ENCODE measurements at places on chromosomes 6 and 20. TPM values are rescaled to one million over a fixed set of nuclear protein-coding genes. Genes with fewer than 3 reads are reported as not detected.

GRCh38 chr6:156068881-156069280 lies 613.2 kb upstream of the NOX3 start:
- H3K4me1 ChIP-seq = no peaks in the 10 kb centered on the region
- no peaks in the 10 kb centered on the region for H3K27me3 ChIP-seq
- H3K4me3 ChIP-seq = no peak overlapping the region
- no peak overlapping the region for H3K27ac ChIP-seq
- no peak for DNase-seq

- DNase-seq = no peak
- H3K4me3 ChIP-seq = no peak overlapping the region
- no peaks in the 10 kb centered on the region for H3K4me1 ChIP-seq
- H3K36me3 ChIP-seq = no peaks in the 10 kb centered on the region
- H3K27ac ChIP-seq = no peak overlapping the region
Measured at GRCh38 chr6:161048641-161049040, 57.1 kb downstream of the MAP3K4 start.

DNA sequence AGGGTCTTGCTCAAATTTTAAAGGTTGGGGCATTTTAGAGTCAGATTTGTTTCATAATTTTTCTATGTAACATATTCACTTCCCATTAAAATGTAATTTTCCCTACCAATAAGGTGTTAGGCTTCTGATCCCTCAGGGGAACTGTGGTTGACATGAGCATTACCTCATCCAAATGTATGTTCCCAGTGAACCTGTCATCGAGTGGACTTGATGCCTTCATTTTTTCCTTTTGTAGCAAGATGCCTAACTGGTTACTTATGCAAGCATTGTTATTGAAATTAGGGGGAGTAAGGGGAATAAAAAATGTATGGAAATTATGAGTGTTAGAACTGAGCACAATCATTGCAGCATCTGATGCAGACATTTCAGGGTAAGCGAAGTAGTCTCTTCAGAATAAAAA lies 360.5 kb downstream of the BCKDHB start:
- no peaks in the 10 kb centered on the region for H3K4me1 ChIP-seq
- H3K36me3 ChIP-seq = no peaks in the 10 kb centered on the region
- no peaks in the 10 kb centered on the region for H3K27me3 ChIP-seq
- no peak overlapping the region for H3K4me3 ChIP-seq
- no peak overlapping the region for H3K27ac ChIP-seq

DNA sequence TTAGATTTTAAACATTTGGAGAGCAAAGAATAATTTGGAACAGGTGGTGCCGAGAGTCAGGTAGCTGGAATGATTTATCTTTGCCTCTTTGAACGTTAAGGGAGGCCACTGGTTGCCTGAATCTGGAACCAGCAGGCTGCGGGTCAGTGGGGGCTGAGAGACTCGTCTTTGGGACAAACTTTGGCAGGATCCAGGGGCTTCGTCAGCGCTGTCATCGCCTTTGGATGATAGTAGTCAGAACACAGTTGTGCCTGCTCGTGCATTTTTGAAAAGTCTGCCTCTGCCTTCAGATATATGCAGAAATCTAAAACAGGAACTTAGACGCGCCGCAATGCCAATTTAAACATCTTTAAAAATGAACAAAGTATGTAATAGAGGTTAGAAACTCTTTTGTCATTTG lies 5.0 kb downstream of the EYA2 start:
- no peaks in the 10 kb centered on the region for H3K27me3 ChIP-seq
- H3K27ac ChIP-seq = no peak overlapping the region
- DNase-seq = no peak
- no peak overlapping the region for H3K4me3 ChIP-seq

- no peaks in the 10 kb centered on the region for H3K36me3 ChIP-seq
- no peaks in the 10 kb centered on the region for H3K4me1 ChIP-seq
- no peak for DNase-seq
- H3K27ac ChIP-seq = no peak overlapping the region
- no peak overlapping the region for H3K4me3 ChIP-seq
- H3K27me3 ChIP-seq = no peaks in the 10 kb centered on the region
Measured at GRCh38 chr6:115071962-115072361, 729.1 kb upstream of the HS3ST5 start.

DNA sequence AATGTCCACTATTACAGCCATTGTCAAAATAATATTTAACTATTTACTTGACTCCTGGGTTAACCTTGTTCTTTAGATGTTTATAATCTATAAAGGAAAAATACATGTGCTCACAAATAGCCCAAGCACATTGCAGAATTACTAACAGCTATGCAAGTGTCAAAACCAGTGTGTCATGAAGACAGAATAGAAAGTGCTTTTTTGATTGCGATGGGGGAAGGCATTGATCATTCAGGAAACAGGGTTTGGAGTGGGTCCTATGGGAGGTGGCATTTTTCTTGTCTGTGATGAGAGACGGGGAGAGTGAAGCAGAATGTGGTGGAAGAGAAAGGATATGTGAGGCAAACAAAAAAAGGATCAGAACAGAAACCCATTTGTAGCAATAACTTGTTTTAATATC lies 1.0 kb upstream of the AGPAT4 start:
- no peak overlapping the region for H3K4me3 ChIP-seq
- H3K4me1 ChIP-seq = no peaks in the 10 kb centered on the region
- no peaks in the 10 kb centered on the region for H3K36me3 ChIP-seq
- no peak overlapping the region for H3K27ac ChIP-seq

The EYA2 gene
- total RNA-seq = not detected

DNA sequence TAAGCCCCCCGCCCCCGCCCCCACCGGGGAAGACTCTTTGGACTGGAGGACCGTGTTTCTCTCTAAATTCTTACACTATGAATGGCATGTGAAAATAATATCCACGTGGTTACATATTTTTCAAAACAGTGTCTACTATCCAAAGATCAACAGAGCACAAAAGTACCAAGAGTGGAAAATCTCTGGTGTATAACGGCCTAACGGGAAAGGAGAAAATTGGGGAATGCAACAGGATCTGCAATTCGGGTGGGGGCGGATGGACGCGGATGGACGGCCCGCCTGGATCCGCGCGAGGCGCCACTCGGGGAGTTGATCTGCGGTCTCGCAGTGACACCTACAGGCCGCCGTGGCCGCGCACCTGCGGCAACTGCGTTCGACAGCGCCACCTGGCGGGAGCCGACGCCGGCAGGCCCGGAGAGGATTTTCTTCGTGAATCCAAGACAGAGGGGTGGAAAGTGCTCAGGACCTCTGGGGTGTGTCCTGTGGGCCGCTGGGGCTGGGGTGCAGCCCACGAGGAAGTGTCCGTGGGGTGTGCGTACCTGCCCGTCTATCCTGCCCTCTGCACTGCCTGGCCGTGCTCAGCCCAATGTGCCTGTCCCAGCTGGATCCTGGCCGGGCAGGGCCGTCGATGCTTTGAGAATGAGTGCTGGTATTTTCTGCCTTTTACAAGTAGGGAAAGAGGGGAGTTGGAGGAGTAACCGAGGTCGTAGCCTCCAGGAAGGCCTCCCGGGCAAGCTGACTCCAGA lies 18.6 kb downstream of the ANKRD60 start:
- H3K4me3 ChIP-seq = no peak overlapping the region
- peak; percentile 93 for DNase-seq
- no peaks in the 10 kb centered on the region for H3K27me3 ChIP-seq
- H3K36me3 ChIP-seq = no peaks in the 10 kb centered on the region
- H3K4me1 ChIP-seq = no peaks in the 10 kb centered on the region

- peaks cover 23% of the 10 kb centered on the region for H3K36me3 ChIP-seq
- H3K27ac ChIP-seq = peak overlapping the region; percentile 96
- DNase-seq = no peak
- H3K27me3 ChIP-seq = no peaks in the 10 kb centered on the region
Measured at GRCh38 chr6:33199687-33200218, 712 bp downstream of the RXRB start.

GRCh38 chr20:40741507-40742106 lies 52.6 kb upstream of the MAFB start:
- H3K4me1 ChIP-seq = no peaks in the 10 kb centered on the region
- no peak overlapping the region for H3K4me3 ChIP-seq
- no peak overlapping the region for H3K27ac ChIP-seq
- H3K27me3 ChIP-seq = no peaks in the 10 kb centered on the region

The ERVFRD-1 gene
- not detected for total RNA-seq

The GABRR1 gene
- not detected for total RNA-seq

The SLC25A27 gene
- total RNA-seq = 3.3 TPM

DNA sequence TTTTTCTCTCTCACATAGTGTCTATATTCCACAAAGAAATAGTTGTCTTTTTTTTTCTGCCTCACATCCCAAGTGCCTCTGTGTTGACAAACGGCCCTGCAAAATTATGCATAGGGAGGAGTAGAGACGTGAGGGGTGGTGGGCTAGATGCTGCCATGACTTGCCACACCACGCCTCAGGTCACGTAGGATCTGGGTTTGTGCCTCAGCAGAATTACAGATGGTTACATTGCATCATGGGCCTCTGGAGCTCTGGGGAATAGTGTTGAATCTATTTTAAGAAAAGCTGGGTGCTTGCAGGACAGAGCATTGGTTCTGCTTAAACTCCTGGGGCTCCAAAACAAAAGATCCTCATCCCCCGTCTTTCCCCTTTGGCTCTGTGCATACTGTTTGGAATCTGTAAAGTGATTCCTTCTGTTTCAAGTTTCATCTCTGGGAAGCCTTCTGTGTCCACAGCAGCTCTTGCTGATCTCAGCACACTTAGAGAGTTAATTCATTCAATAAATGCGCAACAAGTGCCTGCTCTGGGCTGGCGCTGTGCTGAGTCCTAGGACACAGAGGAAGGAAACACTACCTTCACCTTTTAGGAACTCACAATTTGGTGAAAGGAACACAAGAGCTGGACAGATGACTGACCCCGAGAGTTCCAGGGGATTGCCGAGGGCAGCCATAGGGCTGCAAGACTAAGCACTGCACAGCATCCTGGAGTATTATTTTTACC lies 2.4 kb downstream of the FANCE start:
- H3K4me1 ChIP-seq = peaks cover 8% of the 10 kb centered on the region
- H3K36me3 ChIP-seq = no peaks in the 10 kb centered on the region
- DNase-seq = no peak
- no peak overlapping the region for H3K27ac ChIP-seq
- H3K4me3 ChIP-seq = no peak overlapping the region
- H3K27me3 ChIP-seq = no peaks in the 10 kb centered on the region

GRCh38 chr20:48766961-48767960 lies 60.5 kb downstream of the PREX1 start:
- H3K36me3 ChIP-seq = no peaks in the 10 kb centered on the region
- H3K27me3 ChIP-seq = no peaks in the 10 kb centered on the region
- DNase-seq = no peak
- H3K4me1 ChIP-seq = peaks cover 27% of the 10 kb centered on the region
- peak overlapping the region; percentile 23 for H3K27ac ChIP-seq

DNA sequence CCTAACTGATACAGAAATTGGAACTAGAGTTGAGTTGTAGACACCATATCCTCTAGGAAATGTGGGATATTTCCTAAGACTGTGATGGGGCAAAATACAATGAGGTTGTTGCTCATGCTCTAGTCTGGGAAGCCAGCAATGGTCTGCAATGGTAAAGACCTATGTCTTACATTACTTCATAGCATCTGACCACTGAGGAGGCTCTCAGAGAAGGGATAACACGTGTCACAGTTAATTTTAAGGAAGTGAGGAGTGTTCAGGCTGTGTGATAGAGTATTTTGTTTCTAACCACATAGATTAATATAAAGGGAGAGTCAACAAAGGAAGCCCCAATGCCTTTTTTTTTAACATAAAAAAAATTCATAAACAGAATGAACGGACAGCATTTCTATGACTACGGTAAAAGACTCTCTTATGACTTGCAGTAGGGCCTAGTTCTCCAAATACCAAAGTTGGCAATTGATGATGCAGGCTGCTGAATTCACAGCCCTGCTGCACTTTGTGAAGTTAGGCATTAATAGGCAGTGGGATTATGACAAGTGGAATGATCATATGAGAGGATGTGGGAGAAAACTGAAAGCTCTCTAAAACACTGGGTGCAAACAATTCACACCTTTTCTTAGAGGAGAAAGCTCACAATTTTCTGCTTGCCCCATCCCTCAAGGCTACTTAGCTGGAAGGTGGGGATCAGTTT lies 13.7 kb downstream of the KCNS1 start:
- no peaks in the 10 kb centered on the region for H3K27me3 ChIP-seq
- DNase-seq = no peak
- H3K4me1 ChIP-seq = no peaks in the 10 kb centered on the region
- no peak overlapping the region for H3K4me3 ChIP-seq
- H3K27ac ChIP-seq = no peak overlapping the region

- H3K27ac ChIP-seq = no peak overlapping the region
- DNase-seq = no peak
- H3K36me3 ChIP-seq = no peaks in the 10 kb centered on the region
- H3K4me3 ChIP-seq = no peak overlapping the region
- H3K4me1 ChIP-seq = no peaks in the 10 kb centered on the region
Measured at GRCh38 chr6:105869835-105870440, 216.2 kb upstream of the PRDM1 start.

The C20orf141 gene
- total RNA-seq = not detected

GRCh38 chr6:35417979-35418661 lies 34.0 kb upstream of the FANCE start:
- H3K27ac ChIP-seq = peak overlapping the region; percentile 38
- no peaks in the 10 kb centered on the region for H3K36me3 ChIP-seq
- H3K27me3 ChIP-seq = no peaks in the 10 kb centered on the region

The SIRPD gene
- total RNA-seq = 0.24 TPM

DNA sequence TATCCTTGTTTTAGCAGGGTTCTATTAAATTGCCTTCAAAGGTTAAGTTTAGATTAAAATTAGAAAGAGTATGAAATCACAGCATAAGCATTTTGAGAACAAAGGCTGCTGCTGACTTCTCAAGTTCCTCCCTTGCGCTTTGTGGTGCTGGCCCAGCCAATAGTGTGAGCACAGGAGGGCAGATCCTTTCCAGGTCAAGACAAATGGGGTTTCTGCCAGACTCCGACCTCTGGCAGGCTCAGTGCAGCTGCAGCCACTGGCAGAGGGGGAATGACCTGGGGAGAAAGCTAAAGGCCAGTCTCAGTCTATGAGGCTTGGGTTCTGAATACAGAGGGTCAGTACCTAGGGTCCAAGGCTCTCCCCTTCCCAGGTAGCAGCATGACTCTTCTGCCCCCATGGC lies 27.0 kb downstream of the CLIC5 start:
- no peaks in the 10 kb centered on the region for H3K27me3 ChIP-seq
- no peaks in the 10 kb centered on the region for H3K36me3 ChIP-seq
- DNase-seq = no peak
- no peak overlapping the region for H3K4me3 ChIP-seq
- no peaks in the 10 kb centered on the region for H3K4me1 ChIP-seq
- H3K27ac ChIP-seq = no peak overlapping the region

DNA sequence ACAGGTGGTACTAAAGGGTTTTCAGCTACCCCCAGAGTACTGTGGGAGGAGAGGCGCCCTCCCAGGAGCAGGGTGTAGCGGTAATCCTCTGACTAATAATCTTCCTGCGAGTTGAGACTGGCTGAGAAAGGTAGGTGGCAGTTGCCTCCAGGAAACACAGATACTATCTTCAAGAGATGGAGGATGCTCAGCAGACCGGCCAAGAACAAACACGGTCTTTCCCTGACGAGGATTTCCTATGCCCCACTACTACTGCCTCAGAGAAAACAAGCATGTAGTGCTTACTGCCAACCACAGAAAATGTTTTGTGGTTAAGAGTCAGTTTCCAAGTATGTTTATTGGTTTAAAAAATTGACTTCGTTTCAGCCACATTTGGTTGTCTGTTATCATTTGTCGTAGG lies 26.8 kb downstream of the C6orf89 start:
- peak overlapping the region; percentile 44 for H3K27ac ChIP-seq
- peak; percentile 70 for DNase-seq
- H3K4me1 ChIP-seq = peaks cover 23% of the 10 kb centered on the region
- H3K36me3 ChIP-seq = no peaks in the 10 kb centered on the region
- H3K27me3 ChIP-seq = no peaks in the 10 kb centered on the region

Data from naive thymus-derived CD4-positive, alpha-beta T cell (primary cell).